ENCODE measurements at places on chromosomes 6 and 20.

GRCh38 chr20:33740189-33740588 lies 8.4 kb downstream of the ZNF341 start:
- no peak for DNase-seq

DNA sequence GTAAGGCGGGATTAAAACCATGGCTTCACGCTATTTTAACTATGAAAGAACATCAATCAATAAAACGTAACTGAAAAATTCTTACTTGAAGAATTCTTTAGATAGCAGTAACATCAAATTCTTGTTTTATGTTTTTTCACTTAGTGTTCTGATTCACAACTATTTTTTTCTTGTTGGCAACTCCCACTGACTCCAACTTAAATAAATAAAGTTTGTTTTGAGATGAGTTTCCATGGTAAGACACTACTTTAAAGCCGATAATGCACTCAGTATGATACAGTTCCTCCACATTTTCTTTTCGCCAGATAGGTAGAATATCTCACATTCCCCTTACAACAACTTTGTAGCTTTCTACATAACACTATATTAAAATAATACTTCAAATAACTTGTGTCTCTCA lies 33.1 kb upstream of the CNKSR3 start:
- DNase-seq = peak; percentile 5

DNA sequence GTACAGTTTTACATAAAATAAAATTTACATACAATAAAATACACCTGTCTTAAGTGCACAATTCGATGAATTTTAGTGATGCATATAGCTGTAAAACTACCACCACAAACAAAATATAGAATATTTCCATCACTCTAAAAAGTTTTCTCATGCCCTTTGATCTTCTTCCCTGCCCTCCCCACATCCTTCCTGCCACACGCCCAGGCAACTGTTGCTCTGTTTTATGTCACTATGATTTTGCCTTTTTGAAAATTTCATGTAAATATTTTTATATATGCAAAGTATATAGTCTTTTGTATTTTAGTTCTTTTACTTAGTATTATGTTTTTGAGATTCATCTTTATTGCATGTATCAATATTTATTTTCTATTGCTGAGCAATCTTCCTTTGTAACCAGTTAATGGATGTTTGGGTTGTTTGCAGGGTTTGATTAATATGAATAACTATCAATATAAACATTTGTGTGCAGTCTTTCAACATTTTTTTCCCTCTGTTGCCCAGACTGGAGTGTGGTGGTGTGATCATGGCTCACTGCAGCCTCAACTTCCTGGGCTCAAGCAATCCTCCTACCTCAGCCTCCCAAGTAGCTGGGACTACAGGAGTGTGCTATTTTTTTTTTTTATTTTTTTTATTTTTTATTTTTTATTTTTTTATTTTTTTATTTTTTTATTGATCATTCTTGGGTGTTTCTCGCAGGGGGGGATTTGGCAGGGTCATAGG lies 23.8 kb upstream of the SAMHD1 start:
- DNase-seq = no peak

GRCh38 chr6:47197682-47198640 lies 111.7 kb downstream of the TNFRSF21 start:
- DNase-seq = no peak

GRCh38 chr20:6705106-6705766 lies 62.2 kb upstream of the BMP2 start:
- peak; percentile 58 for DNase-seq

- peak; percentile 93 for DNase-seq
Observed at GRCh38 chr6:21005816-21006570, 471.7 kb downstream of the CDKAL1 start.

- no peak for DNase-seq
Observed at GRCh38 chr6:36685166-36685924, 6.8 kb downstream of the CDKN1A start.

GRCh38 chr6:78062993-78063392 lies 410.2 kb downstream of the MEI4 start:
- no peak for DNase-seq

DNA sequence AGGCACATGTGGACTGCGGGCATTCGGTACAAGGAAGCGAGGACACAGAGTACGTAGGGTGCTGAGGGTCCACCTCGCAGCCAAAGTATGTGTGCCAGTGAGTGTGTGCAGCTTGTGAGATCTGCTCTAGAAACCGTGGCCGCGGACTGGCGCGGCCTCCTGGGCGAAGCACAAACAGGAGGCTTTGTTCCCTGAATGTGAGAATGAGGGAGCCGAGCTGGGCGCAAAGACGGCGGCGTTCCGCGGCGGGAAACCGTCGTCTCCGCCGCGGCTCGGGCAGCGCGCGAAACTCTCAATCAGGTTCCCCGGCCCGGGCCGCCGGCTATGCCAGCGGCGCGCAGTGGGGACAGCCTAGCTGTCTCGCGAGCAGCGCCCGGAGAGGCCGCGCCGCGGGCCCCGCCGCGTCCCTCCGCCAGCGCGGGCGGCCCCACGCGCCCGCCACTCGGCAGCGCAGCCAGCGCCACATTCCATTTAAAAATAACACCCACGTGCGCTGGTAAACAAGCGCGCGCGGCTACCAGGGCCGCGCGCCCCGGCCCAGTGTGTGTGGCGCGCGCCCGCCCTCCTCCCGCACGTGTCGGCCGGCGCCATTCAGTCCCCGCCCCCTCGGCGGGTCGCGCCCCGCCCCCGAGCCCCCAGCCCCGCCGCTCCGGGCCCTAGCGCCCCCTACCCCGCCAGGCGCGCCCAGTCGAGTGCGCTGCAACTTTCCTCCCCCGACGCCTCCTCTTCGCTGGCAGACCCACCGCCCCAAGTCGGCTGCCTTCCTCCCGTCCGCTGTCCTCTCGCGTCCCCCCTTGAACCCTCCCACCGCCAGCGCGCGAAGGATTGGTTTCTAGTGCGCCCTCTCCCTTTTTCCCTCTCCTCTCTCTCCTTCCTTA lies 3.0 kb upstream of the FOXO3 start:
- DNase-seq = peak; percentile 65

- DNase-seq = peak; percentile 54
Observed at GRCh38 chr6:154638369-154638768, 94.8 kb upstream of the SCAF8 start.

DNA sequence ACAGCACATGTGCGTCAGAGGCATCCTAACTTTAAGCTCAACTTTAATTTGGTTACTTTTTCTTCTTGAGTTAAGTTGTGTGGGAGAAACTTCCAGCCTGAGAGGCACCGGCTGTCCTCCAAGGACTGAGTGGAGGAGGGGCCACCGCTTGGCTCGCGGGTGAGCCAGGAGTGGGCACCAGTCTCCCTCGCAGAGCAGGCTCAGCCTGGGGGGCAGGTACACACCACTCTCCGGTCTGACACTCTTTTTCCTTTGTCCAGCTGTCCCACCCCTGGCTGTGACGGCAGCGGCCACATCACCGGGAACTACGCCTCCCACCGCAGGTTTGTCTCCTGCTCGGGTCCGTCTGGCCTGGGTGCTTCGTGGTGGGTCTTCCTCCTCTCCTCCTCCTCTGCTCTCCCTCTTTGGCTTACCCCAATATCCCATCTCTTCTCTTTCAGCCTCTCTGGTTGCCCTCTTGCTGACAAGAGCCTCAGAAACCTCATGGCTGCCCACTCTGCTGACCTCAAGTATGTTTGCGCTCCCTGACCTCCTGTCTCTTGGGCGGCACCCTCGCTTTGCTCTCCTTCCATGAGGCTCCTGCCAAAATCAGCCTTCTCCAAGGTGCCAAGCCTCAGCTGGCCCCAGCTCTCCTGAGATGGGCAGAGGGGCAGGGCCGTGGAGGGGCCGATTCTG lies 32.6 kb upstream of the PCMTD2 start:
- no peak for DNase-seq

All from iris pigment epithelial cell (primary cell).